Activated CD4-positive, alpha-beta T cell treated with anti-CD3 and anti-CD28 coated beads, Interleukin-2, amount 50 U/mL, for 24 hours (primary cell): ENCODE measurements at places on chromosomes 7 and 10.

GRCh38 chr10:28942012-28942411 is 264.7 kb downstream of the BAMBI start:
- DNase-seq = no peak

- no peak for DNase-seq
Observed at GRCh38 chr7:34501156-34501555, 156.9 kb upstream of the NPSR1 start.

- DNase-seq = no peak
Observed at GRCh38 chr7:101096331-101096956, 11.2 kb downstream of the TRIM56 start.

DNA sequence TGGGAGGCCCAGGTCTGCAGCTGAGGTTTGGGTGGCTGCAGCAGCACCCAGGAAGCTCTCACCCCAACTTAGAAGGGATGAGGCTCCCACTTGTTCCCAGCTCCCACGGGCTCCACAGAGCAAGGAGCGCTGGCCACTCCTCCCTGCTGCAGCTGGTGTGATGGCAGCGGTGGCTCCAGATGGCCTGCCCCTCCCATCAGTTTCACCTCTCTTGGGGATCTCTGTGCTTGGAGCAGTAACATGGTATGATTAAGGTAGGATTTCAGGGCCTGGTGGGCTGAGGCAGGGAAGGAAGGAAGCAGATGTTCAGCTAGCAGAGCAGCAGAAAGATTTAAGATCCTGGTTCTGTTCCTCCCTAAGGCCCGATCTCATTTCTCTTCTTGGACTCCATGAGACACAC is 66.8 kb upstream of the KIF5B start:
- DNase-seq = no peak

DNA sequence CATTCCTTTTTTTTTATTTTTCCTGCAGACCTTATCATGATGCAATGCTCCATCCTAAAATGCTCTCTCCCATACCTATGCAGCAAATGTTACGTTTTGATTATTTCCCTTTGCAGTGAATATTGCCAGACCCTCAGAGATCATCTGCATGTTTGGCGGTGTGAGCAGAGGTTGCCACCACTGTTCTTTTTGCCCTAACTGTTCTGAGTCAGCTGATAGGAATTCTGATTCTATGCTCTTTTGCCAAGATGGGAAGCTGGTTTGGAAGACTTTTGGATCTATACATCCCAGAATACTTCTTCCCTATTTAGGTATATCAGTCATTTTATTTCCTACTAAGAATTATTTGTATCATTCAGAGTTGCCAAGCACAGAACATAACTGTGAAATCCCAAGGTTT is 130.5 kb downstream of the KLF6 start:
- no peak for DNase-seq

- DNase-seq = no peak
Observed at GRCh38 chr10:78299851-78300468, 266.3 kb downstream of the RPS24 start.

GRCh38 chr10:69685802-69686585 is 55.9 kb downstream of the FAM241B start:
- DNase-seq = no peak
